ENCODE measurements at places on chromosomes 11 and 22.

DNA sequence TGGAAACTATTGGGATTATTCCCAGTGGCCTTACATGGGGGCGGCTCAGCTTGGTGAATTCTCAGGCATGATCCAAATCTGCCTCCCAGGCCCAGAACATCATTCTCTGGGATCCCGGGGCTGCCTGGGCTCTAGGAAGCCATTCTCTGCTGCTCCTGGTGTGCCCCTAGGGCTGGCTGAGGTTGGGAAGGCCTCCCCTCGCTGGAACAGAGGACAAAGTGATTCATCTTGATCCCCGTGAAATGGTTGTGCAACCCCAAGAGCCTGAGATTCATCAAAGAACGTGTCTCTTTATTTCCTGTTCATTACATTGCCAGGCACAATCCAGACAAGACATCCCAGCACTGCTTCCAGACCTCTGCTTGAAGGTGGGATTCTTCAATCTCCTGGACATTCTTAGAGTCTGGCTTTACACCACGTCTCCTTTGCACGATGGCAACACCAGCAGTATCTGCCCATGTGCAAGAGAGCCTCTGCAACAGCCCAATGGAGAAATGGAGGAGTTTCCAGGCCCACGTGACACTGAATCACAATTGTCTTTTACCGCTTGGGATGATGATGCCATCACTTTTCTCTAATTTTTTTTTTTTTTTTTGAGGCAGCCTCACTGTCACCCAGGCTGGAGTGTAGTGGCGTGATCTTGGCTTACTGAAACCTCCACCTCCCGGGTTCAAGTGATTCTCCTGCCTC, 52.3 kb downstream of the TST start:
- DNase-seq: peak; percentile 9

DNA sequence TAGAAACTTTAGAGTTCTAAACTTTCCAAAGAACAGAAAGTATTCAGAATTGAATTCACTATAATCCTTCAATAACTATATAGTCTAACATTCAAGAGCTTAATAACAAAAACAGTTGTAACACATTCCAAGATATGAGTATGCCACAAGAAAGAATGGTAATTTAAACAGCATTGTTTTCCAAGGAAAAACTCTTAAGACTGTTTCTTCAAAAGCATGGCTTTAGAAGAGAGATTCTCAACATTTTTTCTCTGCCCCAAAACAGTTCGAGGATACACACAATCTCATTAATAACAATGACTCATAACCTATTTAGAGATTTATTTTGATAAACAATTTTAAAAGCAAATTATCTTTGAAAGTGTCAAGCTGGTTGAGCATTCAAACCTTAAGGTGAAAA, 16.7 kb upstream of the ARHGAP32 start:
- DNase-seq: no peak

- DNase-seq: no peak
These were observed 160.9 kb downstream of the CACNA1I start for GRCh38 chr22:39731481-39731880.

GRCh38 chr22:19765477-19766239, 5.1 kb downstream of the TBX1 start:
- DNase-seq: no peak

DNA sequence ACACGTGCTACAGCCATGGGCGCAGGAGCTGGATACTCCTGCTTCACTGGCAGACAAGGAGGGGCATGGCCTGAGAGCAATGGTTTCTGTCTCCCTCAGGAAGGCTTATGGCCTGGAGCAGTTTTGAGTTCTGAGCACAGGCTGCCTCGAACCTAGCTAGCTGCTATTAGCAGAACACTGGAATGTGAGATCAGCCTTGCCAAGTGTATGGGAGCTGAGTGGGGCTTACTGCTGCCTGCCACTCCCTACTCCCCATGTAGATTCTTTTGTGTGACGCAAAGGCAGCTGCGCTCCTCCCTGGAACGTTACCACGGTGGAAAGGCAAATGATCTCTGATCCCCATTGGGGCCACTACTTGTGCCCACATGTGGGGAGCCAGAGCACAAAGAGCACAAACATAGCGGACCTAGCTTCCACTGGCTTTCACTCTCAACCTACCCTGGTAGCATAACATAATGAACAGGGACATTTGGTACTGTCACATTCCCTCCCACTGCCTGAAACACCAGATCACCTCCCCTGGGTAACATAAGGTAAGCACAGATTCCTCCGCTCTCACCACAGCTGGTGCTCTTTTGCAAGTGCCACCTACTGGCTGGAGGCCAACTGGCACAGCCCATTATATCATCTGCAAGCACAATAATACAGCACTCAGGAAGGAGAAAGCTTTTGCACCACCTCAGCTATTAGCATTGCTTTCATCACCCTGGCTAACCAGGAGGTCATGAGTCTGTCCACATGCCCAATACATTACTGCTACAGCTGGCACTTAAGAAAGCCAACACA, 84.6 kb upstream of the GUCY1A2 start:
- no peak for DNase-seq

- DNase-seq: no peak
These were observed 817 bp downstream of the ARL2 start for GRCh38 chr11:65014726-65015227.

DNA sequence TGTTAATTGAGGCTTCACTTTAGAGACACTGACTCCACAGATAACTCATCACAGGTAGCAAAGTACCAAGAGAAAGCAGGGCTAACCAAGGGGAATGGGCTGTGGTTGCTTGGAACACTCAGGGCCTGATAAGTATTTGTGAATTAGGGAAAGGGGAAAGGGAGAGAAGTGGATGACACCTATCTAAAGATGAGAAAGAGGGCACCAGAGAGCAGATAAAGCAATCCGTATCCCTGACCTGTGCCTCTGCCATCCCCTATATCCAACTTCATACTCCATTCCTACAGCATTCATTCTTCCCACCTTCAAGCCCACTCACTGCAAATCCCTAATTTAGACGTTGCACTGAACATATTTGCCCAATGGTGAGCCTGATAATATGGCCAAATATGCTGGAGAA, 43.0 kb upstream of the API5 start:
- no peak for DNase-seq

DNA sequence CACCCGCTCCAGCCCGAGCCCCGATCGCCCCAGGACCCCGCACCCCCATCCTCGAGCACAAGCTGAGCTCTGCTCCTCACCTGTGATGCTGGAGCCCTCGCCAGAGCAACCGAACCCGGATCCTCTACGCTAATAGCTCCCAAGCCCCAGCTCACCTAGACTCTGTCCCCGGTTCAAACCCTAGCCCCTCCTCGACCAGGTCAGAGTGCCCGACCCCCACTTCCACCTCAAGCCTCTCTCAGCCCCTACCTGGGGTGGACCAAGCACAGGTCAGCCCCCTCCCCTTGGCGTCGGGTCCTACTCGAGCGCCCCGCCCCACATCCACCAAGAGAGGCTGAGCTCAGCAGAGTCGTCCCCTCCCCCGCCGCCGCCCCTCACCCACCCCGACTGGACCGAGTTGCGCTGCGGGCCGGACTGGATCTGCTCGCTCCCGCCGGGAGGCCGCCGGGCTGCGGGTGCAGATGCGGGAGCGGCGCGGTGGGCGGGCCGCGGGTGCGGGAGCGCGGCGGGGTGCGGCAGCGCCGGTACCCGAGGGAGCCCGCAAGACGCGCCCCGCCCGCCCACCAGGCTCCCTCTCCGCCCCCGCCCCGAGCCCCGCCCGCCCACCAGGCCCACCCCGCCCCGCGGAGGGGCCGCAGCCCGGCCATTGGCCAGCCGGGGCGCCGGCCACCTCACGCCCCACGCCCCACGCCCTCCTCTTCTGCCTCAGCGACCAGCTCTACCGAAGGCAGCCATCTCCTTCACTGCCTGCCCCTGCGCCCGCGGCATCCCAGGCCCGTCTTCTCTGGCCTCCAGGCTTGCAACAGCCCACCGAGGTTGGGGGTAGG, 577 bp upstream of the DKK3 start:
- peak; percentile 84 for DNase-seq

DNA sequence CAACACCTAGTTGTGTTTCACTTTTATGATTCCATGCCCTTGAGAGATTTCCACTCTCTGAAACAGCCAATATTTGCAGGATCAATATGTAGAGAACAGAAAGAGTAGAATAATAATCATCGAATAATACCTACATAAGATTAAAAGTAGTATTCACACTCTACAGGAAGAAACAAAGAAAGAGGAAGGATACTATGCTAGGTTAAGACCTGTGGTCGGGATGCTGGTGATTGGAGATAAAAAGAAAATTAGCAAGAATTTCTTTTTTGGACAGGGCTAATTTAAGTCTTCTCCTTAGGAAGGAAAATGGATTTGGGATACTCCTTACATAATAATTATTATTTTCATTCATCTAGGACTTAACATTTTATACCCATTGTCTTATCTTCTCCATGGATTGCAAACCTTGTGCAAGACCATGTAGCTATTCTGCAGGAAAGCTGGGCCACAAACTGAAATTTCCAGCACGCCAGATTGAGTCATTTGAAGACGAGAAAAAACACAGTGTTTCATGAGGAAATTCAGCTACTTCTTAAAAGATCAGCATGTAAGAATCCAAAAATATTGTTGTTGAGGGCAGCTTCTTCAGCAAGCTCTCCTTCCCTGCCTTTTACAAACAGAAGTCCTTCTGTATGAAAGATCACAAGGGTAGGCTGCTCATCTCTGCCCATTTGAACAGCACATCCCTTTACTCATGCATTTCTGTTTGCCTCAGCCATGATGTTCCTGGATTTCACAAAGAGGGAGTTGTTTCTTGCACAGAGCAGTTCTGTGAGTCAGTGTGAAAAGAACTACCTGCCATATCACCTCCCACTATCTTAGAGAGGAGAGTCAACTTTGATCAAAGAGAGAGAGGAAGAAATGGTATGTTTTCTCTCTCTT, 90.7 kb downstream of the FAM76B start:
- no peak for DNase-seq

- no peak for DNase-seq
These were observed 23.6 kb upstream of the TMEM135 start for GRCh38 chr11:87013912-87014825.

Measured in foreskin fibroblast (primary cell).